ENCODE measurements at places on chromosomes 3 and 15.

DNA sequence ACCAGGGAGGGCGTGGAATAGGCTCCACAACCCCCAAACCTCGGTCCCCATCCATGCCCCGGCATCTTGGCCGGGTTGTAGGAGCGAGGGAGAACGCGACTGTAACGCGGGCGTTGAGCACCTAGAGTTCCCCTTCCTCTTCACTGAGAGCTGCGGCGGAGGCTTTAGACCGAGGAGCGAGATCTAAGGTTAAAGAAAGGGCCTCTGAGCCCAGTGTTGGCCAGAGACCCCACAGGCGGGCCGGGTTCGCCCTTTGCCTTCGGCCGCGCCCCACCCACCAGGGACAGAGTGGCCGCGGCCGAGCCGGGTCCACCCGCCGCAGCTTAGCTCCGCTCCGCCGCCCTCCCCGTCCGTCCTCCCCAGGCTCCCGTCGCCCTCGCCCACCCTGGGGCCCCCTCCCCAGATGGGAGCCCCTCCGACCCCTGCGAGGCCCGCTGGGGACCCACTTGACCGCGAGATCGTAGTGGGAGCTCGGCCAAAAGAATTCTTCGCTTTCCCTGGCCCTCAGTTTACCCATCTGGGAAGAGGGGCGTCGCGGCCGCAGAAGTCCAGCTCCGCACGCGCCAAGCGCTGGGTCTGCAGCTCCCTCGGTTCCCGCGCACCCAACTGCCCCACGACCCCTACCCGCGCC, 425 bp downstream of the ANPEP start:
- H3K27me3 ChIP-seq: peaks cover 53% of the 10 kb centered on the region
- H3K4me1 ChIP-seq: peaks cover 2% of the 10 kb centered on the region
- H3K4me3 ChIP-seq: no peak overlapping the region
- H3K27ac ChIP-seq: no peak overlapping the region
- no peak for DNase-seq
- peaks cover 3% of the 10 kb centered on the region for H3K36me3 ChIP-seq

DNA sequence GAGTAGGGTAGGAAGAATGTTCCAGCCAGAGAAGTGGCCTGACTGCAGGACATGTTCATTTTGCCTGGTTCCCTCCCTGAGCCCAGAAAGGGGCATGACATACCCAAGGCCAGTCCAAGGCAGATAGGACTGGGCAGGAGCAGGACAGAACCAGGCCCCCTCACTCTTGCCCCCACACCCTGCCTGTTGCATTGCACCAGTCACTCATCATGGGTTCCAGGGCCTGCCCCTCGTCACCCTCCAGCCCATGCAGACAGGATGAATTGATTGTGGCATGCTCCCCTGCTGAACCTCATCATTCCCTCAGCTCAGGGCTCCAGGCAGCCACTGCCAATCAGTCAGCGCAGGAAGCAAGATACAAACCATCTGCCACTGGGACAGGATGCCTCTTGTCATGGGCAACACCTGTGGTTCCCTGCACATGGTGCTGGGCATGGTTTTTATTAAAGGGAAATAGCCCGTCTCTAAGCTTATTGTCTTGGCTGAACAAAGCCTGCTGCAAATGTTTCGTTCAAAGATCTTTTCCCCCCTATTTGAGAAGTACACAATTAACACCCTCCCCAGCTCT, 48.9 kb downstream of the RASGRF1 start:
- peaks cover 1% of the 10 kb centered on the region for H3K36me3 ChIP-seq
- peaks cover 35% of the 10 kb centered on the region for H3K27me3 ChIP-seq
- H3K4me1 ChIP-seq: no peaks in the 10 kb centered on the region
- DNase-seq: no peak

GRCh38 chr15:62593681-62594399, 428.8 kb upstream of the C2CD4B start:
- DNase-seq: no peak
- no peaks in the 10 kb centered on the region for H3K4me1 ChIP-seq
- no peak overlapping the region for H3K4me3 ChIP-seq
- H3K27ac ChIP-seq: no peak overlapping the region

GRCh38 chr3:37217098-37217849, 42.9 kb upstream of the LRRFIP2 start:
- no peak for DNase-seq
- no peak overlapping the region for H3K27ac ChIP-seq
- H3K27me3 ChIP-seq: peaks cover 6% of the 10 kb centered on the region
- H3K4me3 ChIP-seq: no peak overlapping the region
- H3K4me1 ChIP-seq: peaks cover 11% of the 10 kb centered on the region
- no peaks in the 10 kb centered on the region for H3K36me3 ChIP-seq

GRCh38 chr15:53009093-53009492, 219.0 kb upstream of the ONECUT1 start:
- H3K4me3 ChIP-seq: no peak overlapping the region
- H3K27me3 ChIP-seq: peaks cover 17% of the 10 kb centered on the region
- no peaks in the 10 kb centered on the region for H3K4me1 ChIP-seq
- H3K36me3 ChIP-seq: no peaks in the 10 kb centered on the region
- DNase-seq: no peak
- no peak overlapping the region for H3K27ac ChIP-seq
